ENCODE measurements at places on chromosomes 3 and 15. TPM values are rescaled to one million over a fixed set of nuclear protein-coding genes. Genes with fewer than 3 reads are reported as not detected.

DNA sequence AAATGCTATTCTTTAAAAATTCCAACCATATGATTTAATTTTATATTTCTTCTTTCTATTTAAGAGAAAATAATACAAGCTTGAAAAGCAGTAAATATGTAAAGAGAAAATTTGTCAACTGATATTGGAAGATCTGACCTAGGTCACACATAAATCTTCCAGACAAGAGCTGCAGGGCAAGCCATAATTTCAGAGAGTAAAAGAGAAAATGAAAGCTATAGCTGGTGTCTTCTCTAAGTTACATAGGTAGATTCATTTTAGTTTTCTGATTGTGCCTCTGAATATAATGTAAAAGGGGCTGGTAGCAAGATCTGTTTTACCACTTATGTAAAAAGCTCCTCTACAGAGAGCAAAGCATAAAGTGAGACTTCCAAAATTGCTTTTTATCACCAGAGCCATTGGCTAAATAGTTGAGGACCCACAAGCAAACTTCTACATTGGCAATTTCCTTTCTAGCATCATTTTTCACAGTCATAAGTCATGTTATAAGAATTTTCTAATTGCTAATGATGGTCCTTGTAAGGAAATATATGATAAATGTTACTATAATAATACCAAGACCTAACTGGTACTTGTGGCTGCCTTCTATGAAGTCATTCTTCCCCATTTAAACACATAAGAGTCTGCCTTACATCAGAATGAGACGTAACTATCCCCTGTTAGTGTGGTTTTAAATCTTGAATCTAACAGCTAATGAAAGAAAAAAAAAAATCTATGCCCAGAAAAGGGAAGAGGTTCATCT is 80.8 kb upstream of the SKOR1 start:
- H3K4me1 ChIP-seq: no peaks in the 10 kb centered on the region
- no peaks in the 10 kb centered on the region for H3K27me3 ChIP-seq
- no peak overlapping the region for H3K27ac ChIP-seq
- H3K36me3 ChIP-seq: no peaks in the 10 kb centered on the region

DNA sequence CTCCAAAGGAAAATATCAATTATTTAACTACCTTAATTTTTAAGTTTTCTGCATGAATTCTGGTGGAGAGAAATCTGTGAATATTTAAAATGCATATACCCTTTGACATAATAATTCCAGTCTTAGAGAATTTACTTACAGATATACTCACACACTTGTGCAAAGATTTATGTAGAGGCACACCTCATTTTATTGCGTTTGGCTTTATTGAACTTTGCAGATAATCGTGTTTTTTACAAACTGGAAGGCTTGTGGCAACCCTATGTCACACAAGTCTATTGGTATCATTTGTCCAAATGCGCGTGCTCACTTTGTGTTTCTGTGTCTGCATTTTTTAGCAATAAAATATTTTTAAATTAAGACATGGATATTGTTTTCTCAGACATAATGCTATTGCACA is 81.5 kb downstream of the SENP2 start:
- no peaks in the 10 kb centered on the region for H3K36me3 ChIP-seq
- no peaks in the 10 kb centered on the region for H3K27me3 ChIP-seq
- H3K4me3 ChIP-seq: no peak overlapping the region
- no peaks in the 10 kb centered on the region for H3K4me1 ChIP-seq

GPR15 gene
- total RNA-seq: not detected

DNA sequence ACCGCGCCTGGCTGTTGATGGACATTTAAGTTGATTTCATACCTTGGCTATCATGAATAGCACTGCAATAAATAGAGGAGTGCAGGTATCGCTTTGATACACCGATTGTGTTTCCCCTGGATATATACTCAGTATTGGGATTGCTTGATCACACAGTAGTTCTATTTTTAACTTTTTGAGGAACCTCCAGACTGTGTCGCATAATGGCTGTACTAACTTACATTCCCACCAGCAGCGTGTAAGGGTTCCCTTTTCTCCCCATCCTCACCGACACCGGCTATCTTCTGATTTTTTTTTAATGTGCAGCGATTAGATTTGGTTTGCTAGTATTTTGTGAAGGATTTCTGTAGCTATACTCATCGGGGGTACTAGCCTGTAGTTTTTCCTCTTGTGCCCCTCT is 16.0 kb downstream of the RUBCN start:
- no peaks in the 10 kb centered on the region for H3K27me3 ChIP-seq
- H3K36me3 ChIP-seq: no peaks in the 10 kb centered on the region
- peaks cover 3% of the 10 kb centered on the region for H3K4me1 ChIP-seq
- H3K4me3 ChIP-seq: no peak overlapping the region
- no peak for DNase-seq

DNA sequence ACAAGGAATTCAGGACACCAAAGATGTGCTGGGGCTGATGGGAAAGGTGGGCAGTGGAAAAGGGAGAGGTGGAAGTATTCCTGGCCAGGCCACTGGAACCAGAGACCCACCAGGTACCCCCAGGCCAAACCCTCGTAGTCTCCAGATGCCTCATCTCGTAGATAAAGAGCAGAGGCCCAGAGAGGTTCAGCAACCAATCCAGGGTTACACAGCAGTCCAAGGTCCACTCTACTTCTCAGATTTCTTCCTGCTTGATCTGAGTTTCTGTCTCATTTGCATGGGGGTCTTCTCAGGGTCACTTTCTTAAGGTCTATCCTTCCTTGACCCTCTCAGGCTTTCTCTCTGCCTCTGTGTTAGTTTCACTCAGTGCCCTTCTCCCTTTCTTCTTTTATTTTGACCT is 5.1 kb downstream of the TTC21A start:
- DNase-seq: no peak
- H3K4me3 ChIP-seq: no peak overlapping the region
- H3K27ac ChIP-seq: no peak overlapping the region
- H3K4me1 ChIP-seq: peaks cover 12% of the 10 kb centered on the region
- H3K36me3 ChIP-seq: no peaks in the 10 kb centered on the region

DNA sequence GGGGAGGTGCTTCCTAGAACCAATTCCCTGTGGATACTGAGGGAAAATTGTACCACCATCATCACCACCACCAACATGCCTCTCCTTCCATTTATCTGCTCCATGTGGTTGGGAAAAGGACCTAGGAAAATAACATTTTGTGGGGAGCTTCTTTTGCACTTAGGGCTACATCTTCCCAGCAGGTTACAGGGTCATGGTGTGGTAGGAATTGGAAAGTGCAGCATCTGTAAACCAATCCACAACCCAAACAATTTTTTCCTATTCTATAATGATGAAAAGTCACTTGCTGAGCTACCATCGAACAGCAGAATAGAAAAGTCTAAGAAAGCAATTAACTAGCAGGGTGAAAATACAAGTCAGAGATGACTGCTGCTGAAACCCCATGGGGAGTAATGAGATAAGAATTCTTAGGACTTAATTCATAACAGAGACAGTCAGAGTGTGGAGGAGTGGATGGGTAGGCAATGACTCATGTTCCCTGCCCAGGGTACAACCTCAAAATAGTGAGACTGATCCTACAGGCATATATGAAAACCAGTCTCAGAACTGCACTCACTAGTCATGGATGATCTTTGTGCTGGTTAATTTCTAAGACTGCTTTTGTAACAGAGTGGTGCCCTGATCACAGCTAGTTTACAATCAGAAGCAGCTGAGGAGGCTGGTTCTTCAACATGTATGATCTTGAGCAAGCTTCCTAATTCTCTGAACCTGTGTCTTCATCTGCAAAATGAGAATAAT is 38.1 kb upstream of the LEKR1 start:
- H3K27ac ChIP-seq: no peak overlapping the region
- no peak overlapping the region for H3K4me3 ChIP-seq
- H3K4me1 ChIP-seq: peaks cover 13% of the 10 kb centered on the region
- DNase-seq: no peak

GRCh38 chr3:190404715-190405114 is 16.8 kb downstream of the CLDN16 start:
- H3K4me1 ChIP-seq: no peaks in the 10 kb centered on the region
- no peaks in the 10 kb centered on the region for H3K36me3 ChIP-seq

DNA sequence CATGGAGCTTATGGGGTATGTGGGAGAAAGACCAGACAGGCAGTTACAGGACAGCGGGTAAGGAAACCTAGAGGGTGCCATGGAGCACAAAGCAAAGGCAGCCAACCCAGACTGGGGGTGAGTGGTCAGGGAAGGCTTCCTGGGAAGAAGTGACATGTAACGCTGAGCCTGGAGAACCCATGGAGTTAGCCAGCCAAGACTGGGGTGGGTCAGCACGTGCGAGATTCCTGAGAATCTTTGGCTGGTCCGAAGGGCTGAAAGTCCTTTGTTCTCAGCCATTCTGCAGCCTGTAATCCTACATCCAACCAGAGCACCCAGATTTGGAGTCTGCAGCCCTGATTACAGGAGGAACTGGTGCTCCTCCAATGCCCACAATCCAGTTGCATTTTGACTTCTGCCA is 120.1 kb upstream of the WNT5A start:
- H3K27me3 ChIP-seq: no peaks in the 10 kb centered on the region
- DNase-seq: no peak
- no peak overlapping the region for H3K27ac ChIP-seq
- H3K4me3 ChIP-seq: no peak overlapping the region

DNA sequence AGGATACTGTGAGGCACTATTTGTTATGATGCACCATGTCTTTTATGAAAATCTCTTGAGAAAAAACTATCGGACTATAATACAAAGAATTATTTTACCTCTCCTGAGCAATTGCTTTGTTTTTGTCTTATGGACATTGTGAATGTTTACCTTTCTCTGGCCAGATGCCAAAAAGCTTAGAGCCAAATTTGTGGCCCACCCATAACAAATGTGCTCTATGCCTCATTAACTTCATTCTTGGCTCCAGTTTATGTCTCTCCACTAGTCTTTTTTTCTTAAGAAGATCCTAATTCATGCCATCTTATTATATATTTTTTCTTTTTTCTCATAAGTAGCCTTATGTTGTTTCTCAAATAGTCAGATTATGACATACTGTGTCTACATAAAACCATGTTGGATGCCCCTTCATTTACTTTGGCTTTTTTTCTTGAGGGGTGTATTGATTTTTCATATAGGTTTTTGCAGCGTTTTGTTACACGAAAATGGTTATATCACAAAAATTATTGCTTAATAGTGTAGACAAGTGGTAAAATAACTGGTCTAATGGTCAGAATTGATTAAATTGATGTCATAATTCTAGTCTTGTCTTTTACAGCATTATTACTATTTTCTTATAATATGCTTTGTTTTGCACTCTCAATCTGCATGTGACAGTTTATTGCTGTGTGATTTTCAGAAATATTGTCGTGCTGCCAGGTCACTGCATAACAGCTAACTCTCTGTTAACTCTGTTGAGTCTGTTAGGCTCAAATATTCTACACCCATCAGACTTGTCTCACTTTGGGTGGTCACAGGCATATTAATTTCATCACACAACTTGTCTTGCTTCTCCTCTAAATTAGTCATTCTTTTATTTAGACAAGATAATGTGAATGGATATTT is 18.2 kb downstream of the SENP8 start:
- DNase-seq: no peak
- no peaks in the 10 kb centered on the region for H3K36me3 ChIP-seq
- no peak overlapping the region for H3K4me3 ChIP-seq
- no peaks in the 10 kb centered on the region for H3K27me3 ChIP-seq
- no peak overlapping the region for H3K27ac ChIP-seq

DNA sequence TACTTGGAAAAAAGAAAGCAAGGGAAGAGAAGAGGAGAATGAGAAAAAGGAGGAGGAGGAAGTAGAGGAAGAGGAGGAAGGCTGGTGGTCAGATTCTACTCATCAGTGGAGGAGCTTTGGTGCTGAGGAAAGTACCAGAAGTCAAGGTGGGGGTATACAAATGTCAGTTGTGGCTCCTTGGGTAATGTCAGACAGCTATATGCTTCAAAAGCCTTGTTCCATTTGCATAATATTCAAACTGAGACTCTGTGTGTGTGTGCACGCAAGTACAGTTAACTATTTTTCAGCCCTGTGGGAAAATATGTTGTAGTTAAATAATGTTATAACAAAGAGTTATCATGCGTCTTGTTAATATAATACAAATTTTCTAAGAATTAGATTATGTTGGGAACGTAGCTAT is 609.7 kb downstream of the PDCD6IP start:
- no peaks in the 10 kb centered on the region for H3K27me3 ChIP-seq
- DNase-seq: no peak
- H3K4me3 ChIP-seq: no peak overlapping the region
- H3K36me3 ChIP-seq: no peaks in the 10 kb centered on the region
- H3K27ac ChIP-seq: no peak overlapping the region
- no peaks in the 10 kb centered on the region for H3K4me1 ChIP-seq

GRCh38 chr15:75721923-75722870 is 9.5 kb upstream of the CSPG4 start:
- no peaks in the 10 kb centered on the region for H3K36me3 ChIP-seq
- H3K4me3 ChIP-seq: no peak overlapping the region
- no peak for DNase-seq
- H3K27ac ChIP-seq: no peak overlapping the region

HEMK1 gene
- 12.7 TPM for total RNA-seq

CHDH gene
- total RNA-seq: 0.68 TPM

- no peaks in the 10 kb centered on the region for H3K4me1 ChIP-seq
- no peak for DNase-seq
- no peak overlapping the region for H3K4me3 ChIP-seq
- H3K27me3 ChIP-seq: no peaks in the 10 kb centered on the region
- no peaks in the 10 kb centered on the region for H3K36me3 ChIP-seq
Measured at GRCh38 chr3:146390957-146391356, 78.4 kb downstream of the PLSCR2 start.

SV2B gene
- total RNA-seq: 2.6 TPM

DNA sequence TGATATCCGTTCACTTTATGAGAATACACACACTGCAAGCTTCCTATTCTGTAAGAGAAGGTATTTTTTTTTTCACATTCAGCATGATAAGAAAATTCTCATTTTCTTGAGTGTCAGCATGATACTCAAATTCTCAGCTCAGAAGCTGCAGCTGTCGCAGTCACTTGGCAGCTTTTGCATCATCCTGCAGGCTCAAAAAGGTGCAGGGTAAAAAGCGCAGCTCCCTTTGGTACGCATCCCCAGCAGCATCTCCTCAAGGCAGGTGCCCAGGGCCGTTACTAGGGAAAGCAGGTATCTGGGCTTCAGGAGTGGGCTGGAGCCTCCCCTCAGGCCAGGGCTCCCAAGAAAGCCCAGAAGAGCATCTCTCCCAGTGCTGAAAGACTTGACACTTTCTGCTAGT is 22.3 kb downstream of the LNP1 start:
- no peak overlapping the region for H3K27ac ChIP-seq
- H3K4me3 ChIP-seq: no peak overlapping the region
- H3K27me3 ChIP-seq: no peaks in the 10 kb centered on the region
- no peak for DNase-seq
- H3K36me3 ChIP-seq: no peaks in the 10 kb centered on the region

DLL4 gene
- total RNA-seq: 13.0 TPM

ISL2 gene
- total RNA-seq: not detected

KLHL40 gene
- not detected for total RNA-seq

All from thoracic aorta (tissue), 2 donors.